ENCODE measurements at places on chromosomes 7 and 10.
A peak's percentile ranks its signal among the peaks of the same experiment; 100 is the strongest.

DNA sequence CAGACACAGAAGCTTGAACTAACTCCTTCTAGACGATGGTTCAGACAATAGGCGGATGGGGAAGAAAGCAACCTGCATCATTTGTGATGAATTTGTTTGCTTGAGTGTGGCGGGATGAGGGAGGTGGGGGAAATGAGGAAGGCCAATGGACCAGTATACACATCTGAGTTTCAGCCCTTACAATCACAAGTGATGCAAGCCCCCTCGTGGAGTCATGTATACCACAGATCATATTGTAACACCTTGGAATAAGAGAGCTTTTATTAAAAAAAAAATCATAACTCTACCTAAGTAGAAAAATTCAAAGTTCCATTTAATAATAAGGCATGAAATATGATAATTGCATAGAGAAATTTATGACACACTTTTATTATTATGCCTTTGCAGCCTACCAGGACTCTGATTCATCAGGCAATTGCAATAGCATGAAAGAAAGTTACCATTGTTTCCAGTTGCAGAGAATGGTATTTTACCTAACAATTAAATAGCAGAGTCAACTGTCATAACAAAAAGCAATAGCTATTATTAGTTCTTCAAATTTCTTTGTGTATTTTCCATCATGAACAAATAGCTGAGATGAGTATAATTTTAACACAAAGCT, 230.2 kb upstream of the AKR1E2 start:
- DNase-seq = no peak

DNA sequence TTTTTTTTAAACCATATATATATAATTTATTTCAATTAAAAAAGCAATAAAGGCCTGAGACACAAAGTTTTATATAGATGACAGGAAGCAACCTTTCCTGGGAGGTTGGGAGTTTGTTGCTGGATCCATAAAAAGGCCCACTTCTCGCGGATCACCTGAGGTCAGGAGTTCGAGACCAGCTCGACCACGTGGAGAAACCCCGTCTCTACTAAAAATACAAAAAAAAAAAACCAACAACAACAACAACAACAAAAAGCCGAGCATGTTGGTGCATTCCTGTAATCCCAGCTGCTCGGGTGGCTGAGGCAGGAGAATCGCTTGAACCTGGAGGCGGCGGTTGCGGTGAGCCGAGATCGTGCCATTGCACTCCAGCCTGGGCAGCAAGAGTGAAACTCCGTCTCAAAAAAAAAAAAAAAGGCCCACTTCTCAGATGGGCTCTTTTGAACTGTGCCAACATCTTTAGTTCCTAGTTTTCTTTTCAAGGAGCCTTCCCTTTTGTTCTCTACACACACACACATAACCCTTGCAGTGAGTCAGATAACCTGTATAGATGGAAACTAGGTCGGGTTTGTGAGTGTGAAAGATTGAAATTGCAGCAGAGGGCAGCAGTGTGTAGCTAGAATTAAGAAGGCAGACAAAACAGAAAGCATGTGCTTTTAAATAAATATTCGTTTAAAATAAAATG, 1.2 kb upstream of the SMNDC1 start:
- DNase-seq = peak; percentile 12

- DNase-seq = no peak
Measured at GRCh38 chr10:9535744-9536143, 1481.3 kb downstream of the GATA3 start.

GRCh38 chr10:70564901-70565351, 37.6 kb downstream of the PRF1 start:
- no peak for DNase-seq

GRCh38 chr10:34792881-34793280, 22.2 kb downstream of the PARD3 start:
- no peak for DNase-seq

DNA sequence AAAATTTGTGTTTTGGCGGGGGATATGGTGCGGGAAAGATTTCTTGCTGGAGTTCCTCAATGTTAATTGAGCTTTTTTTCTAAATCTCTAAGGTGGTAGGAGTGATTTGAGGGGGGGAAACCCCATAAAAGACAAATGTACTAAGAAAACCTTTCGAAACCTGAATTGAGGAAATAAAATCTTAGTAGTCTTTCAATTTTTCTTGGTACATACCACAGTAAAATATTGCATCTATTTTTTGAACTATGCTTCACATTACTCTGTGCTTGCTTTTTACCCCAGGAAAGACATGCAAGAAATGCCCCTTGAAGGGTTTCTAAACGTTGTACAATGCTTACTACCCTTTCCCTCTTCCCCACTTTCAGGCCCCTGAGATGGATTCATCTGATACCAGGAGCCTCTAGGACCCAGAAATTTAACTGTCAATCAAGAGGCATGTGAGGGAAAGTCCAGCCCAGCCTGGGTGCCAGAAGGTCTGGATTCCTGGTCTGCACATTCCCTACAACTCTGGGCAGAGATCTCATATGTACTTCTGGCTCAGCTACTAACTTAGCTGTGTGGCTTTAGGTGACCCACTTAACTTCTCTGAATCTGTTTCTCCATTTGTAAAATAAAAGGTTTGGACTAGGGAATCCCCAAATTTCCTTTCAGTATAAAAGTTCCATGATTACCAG, 5.8 kb upstream of the PDCD4 start:
- DNase-seq = no peak

GRCh38 chr7:136677471-136678365, 190.7 kb upstream of the CHRM2 start:
- DNase-seq = no peak

DNA sequence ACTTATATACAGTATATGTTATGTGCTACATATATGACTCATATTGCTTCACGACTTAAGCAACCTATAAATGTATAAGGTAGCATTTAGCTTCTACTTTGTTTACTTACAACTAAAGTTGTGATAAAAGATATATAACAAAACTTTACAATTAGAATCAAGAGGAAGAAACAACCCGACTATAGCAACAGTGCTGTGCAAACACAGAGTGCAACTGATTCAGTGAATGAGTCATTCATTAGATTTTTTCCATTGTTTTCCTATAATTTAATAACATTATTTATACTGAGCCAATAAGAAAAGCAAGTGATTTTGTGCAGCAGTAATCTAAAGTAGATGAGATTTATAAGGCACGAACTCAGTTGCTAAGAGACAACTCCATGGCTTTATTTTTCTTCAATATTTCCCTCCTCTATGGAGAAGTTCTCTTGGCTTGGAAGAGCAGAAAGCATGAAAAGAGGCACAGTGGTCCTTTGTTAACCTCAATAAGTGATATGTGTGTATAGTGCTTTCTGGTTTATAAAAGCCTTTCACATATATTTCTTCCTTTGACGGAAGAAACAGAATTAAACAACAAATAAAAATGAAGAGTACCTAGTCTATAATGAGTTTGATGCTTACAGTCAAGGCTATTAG, 19.8 kb downstream of the CEP41 start:
- DNase-seq = no peak

DNA sequence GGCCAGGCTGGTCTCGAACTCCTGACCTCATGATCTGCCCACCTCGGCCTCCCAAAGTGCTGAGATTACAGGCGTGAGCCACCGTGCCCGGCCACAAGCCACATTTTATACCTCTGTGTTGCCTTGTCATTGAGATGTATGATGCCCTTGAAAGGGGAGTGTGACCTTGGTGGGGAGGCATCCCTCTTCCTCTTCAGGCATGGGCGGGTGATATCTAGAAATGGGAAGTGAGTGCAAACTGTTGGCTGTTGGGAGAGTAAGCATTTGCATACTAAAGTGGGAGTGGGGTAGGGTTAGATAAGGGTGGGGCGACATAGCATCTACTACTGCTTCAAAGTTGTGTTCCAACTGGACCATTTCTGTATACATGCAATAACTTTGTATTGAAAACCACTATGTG, 20.1 kb downstream of the RP9 start:
- no peak for DNase-seq

- no peak for DNase-seq
Measured at GRCh38 chr7:149887311-149887710, 13.5 kb downstream of the ATP6V0E2 start.

- no peak for DNase-seq
Measured at GRCh38 chr10:4395731-4396130, 430.3 kb upstream of the AKR1E2 start.

- DNase-seq = no peak
Measured at GRCh38 chr7:71659622-71660021, 527.7 kb downstream of the GALNT17 start.

DNA sequence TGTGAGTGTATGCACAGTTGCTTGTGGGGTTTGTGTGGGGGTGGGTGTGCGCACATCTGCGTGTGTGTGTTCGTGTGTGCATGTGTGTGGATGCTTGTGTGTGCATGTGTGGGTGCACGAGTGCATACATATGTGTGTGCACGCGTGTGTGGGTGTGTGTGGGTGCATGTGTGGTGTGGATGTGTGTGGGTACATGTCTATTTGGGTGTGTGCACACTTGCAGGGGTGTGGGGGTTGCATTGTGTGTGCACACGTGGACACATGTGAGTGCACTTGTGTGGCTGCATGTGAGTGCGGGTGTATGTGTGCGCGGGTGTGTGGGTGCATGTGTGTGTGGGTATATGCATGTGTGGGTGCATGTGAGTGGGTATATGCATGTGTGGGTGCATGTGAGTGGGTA, 73.7 kb downstream of the NKX6-2 start:
- DNase-seq = no peak

DNA sequence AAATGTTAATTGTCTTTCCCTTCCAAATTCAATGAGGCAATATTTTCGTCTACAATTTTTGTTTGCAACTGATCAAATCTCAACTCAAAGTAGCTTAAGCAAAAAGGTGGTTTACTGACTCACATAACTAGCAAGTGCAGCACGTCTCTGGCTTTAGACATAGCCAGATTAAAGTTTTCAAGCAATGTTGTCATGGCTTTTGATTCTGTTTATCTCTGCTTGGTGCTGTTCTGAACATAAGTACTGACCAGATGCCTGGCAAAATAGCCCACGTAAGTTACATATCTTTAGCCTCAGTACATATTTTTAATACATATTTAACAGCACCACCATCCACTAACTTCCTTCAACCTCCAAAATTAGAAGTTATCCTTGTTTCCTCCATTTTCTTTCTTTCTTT, 877.9 kb downstream of the KCNMA1 start:
- DNase-seq = no peak

DNA sequence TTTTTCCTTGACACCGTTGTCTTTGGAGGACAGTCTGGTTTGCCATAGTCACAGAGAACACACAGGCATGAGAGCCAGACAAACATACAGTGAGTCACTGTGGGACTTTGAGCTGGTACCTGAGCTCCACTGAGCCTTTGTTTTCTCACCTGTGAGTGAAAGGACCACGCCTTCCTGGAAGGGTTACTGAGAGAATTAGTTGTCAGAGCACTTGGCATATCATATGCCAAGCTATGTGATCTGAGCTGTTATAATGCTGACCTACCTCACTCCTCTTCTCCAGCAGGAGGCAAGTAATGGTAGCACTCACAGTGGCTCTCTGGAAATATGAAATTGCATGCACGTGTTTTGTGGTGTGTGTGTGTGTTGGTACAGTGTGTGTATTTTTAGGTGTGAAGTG, 59.7 kb downstream of the CXCL12 start:
- DNase-seq = no peak

DNA sequence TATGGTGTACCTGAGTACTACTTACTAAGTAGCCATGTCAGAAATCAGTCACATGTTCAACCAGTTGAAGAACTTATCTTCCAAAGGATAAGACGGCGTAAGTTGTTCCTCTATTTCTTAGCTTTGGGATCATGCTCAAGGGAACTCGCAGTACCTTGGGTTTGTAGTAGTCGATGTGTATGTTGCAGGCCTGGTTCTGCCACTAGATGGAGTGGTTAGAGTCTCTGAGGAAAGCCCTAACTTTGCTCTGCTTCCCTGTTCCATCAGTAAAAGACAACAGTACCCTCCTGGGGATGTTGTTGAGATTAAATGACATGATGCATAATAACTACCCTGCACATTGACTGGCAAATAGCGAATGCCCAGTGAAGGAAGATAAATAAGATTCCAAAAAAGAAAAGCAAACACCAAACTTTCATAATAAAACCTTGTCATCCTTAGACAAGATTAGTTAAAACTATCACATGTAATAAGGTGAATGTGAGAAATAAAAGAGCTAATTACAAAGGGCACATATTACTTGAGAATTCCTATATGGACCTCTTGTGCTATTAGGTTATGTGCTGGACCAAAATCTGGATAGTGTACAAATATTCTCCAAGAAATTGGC, 165.9 kb downstream of the ABCA13 start:
- DNase-seq = no peak

- no peak for DNase-seq
Measured at GRCh38 chr10:106911096-106911495, 253.4 kb downstream of the SORCS1 start.

DNA sequence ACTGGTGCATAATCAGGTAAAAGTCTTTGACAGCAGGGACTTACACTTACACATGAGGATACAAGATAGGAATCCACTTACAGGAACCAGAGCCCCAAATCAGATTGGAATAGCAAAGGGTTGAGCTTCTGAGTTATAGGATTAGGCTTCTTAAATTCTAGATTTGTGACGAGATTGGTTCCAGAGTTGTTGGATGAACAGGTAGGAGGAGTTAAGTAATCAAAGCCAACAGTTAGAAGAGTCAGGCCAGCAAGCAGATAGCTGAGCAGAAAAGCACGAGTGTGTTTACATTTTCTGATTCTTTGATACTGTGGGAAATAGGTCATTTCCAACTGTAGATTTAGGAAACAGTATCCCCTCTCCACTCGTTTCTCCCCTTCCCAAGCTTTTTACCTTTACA, 167.0 kb downstream of the MDFIC start:
- no peak for DNase-seq

DNA sequence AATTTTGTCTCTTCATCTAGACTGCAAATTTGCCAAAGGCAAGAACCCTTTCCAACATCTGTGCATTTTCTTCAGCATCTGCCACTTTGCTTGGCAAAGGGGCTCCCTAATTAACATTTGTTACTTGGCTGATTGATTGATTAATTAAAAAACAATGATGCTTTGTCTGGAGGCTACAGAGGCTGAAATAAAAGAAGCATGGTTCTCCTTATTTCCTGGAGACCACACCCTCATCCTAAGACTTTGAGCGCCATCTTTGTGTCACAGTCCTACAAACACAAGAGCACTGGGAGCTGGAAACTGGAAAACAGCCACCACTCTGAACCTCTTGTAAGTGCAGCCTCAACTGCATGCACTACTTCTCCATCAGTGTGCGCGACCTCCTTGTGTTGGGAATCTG, 189.2 kb downstream of the C7orf25 start:
- DNase-seq = no peak

- DNase-seq = no peak
Measured at GRCh38 chr10:89534826-89535166, 598 bp downstream of the SLC16A12 start.

GRCh38 chr10:35346248-35346647, 9.9 kb downstream of the CCNY start:
- DNase-seq = no peak

GRCh38 chr10:126387041-126387921, 996 bp downstream of the ADAM12 start:
- DNase-seq = peak; percentile 2

- DNase-seq = no peak
Measured at GRCh38 chr10:45380903-45381620, 7.0 kb downstream of the ALOX5 start.

- DNase-seq = no peak
Measured at GRCh38 chr10:70970830-70971229, 82.5 kb upstream of the PCBD1 start.

- no peak for DNase-seq
Measured at GRCh38 chr7:50656141-50656895, 91.1 kb upstream of the DDC start.

- DNase-seq = no peak
Measured at GRCh38 chr7:71705901-71706596, 574.1 kb downstream of the GALNT17 start.

Data from activated T-cell treated with anti-CD3 and anti-CD28 coated beads for 1 hour (primary cell).